ENCODE measurements at places on chromosomes 3 and 15.

DNA sequence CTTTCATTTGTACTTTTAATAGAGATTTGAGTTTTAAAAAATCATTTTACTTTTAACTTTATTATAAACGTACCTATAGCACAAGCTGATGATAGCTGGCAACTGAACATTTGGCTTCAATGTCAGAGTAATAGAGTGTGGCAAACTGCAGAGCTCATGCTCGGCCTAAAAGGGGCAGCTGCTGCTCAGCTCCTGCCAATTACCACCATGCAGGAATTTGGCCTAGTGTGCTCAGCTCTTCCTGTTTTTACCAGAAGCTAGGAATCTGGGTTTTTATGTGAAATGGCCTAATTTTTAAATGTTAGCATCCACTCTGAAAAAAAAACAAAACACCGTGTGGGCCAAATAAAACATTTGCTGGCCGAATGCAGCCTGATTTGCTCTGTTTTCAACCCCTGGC is 1.8 kb downstream of the IFT122 start:
- no peak for DNase-seq

DNA sequence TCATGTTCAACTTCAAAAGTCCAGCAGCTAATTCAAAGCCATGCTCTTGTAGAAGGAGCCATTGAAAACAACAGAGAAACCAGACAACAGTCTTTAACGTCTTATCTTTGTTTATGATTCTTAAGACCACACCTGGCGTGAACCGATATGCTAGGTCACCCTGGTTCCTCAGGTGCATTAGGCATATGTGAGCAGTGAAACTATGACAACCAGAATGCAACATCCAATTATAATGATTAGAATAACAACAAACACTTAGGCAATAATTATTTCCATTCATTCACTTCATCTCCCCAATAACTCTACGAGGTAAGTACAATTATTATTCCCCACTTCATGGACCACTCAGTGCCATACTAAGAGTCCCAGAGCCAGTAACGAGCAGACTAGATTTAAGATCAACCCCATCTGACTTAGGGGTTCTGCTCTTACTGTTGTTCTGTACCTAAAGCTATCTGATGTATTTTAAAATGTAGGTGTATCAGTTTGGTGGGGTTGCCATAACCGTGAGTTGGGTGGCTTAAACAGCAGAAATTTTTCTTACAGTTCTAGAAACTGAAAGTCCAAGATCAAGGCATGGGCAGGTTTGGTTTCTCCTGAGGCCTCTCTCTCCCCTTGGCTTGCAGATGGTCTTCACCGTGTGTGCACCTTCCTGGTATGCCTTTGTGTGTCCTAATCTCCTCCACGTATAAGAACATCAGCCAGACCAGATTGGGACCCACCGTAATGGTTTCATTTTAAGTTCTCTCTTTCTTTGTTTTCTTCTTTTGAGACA is 997.8 kb upstream of the CFAP20DC start:
- DNase-seq, result no peak

DNA sequence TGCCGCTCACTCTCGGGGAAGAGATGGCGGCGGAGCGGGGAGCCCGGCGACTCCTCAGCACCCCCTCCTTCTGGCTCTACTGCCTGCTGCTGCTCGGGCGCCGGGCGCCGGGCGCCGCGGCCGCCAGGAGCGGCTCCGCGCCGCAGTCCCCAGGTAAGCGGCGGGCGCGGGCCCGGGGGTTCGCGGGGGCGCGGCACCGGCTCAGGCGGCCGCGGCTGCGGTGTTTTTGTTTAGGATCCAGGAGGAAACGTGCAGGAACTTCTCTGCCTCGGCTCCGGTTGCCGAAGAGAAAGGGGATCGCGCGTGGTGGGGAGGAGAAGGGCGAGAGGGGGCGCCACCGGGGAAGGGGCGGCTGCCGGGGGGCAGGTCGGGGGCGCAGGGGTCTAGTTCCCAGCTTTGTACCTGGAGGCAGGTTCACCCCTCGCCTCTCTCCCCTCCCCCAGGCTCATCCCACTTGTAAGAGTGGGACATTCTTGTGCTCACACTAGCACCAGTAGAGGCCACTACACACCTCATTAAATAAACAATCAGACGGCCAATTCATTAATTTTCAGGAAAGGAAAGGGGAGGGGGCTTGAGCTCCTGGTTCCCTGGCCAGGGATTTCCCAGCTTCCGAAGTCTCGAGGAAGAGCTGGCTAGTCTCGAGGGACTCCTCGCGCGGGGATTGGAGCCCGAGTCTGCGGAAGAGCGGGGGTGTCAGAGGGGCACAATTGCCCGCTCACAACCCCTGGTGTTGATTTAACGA is 562 bp downstream of the NEO1 start:
- peak; percentile 2 for DNase-seq

DNA sequence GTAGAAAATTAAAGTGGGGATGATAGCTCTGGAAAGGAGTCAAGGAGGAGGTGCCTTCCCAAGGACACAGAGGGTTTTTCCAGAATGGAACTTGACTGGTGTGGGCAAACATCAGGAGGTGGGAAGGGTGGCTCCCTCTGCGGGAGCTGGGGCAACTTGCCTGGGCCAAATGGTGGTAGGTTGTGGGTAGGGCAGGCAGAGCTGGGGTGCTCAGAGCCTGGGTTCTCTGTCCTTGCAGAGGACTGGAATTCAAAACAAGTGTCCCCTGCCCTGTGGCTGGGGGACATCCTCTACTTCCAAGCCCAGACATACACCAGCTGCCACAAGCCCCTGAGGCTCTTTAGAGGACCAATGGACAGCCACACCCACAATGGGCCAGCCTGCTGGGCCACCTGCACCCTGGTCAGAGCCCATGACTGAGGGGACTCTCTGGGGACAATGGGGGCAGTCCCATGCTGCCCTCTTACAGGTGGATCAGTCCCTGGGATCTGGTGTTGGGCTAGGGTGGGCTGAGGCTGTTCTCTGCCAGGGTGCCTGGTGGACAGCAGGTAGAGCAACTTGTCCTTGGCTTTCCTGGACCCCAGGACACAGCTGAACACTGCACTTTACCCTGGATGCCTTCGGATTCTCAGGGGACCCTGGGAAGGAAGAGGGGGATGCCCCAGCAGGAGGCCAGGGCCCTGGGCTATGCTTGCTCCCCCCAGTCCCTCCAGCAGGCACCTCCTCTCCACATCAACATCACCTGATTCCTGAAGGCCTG is 38.6 kb upstream of the CSPG4 start:
- DNase-seq, result no peak

DNA sequence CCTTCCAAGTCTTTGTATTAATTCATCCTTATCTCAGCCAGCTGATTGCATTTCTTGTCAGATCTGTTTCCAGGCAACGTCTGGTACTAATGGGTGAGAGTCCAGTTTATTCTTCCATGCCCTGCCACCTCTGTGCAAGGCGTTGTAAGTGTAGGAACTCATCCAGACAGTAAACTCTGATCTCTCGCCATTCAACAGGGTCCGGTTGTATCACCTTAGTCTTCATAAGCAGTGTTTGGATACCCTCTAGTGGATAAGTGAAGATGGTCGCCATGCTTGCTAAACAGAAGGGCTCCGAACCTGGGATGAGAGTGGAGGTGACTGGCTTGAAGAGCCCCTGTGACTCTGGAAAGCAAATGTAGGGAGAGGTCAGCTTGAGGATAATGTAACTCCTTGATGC is 51.6 kb upstream of the CMTM7 start:
- DNase-seq, result no peak

- no peak for DNase-seq
These were observed 102.6 kb upstream of the PRR20G start for GRCh38 chr3:127390365-127391025.

DNA sequence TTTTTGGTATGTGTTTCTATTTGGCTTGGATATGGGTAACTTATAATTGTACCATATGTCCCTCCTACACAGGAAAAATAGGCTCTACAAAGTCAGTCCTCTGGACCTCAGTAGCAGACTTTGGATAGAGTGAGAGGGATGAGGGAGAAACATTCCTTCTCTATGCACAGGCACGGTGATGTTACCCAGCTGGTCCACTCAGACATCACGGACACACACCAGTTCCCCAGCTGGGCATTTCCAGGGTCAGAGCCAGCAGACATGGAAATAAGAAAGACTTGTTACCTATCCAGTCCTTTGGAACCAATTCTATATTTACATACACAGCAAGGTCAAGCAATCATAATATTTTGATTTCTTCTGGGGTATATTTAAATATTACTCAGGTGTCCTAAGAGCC is 433.1 kb upstream of the KCNMB2 start:
- no peak for DNase-seq

GRCh38 chr3:128267541-128267940 is 114.3 kb downstream of the EEFSEC start:
- no peak for DNase-seq

GRCh38 chr3:56919137-56919796 is 117.5 kb upstream of the ARHGEF3 start:
- no peak for DNase-seq

DNA sequence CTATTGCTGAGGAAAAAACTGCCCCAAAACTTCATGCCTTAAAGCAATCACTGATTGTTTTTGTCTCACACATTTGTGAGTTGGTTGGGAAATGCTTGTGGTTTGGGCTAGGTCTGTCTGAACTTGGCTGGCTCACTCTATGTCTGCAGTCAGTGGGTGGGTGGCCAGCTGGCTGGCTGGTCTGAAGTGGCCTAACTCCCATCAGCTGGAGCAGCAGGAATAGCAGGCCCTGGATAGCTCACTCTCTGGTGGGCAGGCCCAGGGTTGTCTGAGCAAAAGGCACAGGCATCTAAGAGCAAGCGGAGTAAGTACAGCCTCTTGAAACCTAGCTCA is 37.7 kb upstream of the PRR20G start:
- DNase-seq, result no peak

DNA sequence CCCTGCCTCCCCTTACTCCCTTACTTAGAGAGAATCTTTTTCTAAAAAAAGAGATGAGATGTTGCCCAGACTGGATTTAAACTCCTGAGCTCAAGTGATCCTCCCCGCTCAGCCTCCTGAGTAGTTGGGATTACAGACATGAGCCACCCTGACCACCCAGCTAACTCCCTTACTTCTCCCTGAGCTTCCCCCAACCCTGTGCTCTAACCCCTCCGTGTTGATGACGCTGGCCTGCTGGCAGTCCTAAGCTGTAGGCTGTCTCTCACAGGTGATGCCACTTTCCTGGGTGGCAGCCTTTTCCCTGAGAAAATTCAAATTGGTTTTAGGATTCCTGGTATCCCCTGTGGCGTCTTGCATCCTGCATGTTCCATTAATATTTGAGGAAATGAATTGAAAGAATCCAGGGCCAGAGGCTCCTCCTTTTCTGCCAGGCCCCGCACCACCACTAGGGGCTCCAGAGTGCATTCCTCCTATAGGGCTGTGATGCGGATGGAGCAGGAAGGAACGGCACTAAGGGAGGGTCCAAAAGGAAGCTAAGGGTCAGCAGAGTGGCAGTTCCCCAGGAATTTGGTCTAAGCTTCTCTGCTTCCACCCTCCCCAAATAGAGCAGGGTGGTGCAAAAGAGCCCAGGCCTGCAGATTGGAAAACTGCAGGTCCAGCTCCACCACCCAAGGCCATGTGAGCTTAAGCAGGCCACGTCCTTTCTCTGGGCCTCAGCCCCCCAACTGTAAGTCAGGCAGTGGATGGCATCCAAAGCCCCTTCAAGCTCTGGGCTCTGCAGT is 101.1 kb downstream of the DAPK2 start:
- peak; percentile 50 for DNase-seq

GRCh38 chr3:50204804-50205412 is at the start of gene SLC38A3:
Gene SLC38A3, plus strand, starts transcription at chr3:50205271. Its CDS starts 8,929 bp downstream, at chr3:50214200.
- DNase-seq, result no peak

DNA sequence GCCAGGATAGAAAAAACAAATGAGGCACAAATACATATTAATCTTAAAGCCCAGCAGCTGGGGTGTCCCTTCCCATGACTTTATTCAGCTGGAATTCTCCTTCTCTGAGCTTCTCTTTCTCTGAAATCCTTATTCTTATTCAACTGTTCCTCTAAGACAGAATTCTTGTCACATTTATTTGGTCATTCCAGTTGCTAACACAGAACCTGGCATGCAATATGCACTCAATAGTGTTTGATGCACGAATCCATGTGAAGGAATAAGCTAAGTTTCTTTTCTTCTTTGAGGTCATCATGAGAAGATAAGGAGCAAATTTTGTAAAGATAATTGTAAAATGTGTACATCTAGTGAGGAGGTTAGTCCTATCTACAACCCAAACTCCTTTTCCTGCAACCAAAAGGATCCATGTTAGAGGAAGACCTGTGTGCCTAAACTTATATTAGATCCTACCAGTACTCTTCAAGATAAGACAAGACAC is 154.2 kb upstream of the KCNMB2 start:
- no peak for DNase-seq

- no peak for DNase-seq
These were observed 116.1 kb downstream of the RAB11A start for GRCh38 chr15:65985387-65985786.

- DNase-seq, result no peak
These were observed 118.0 kb downstream of the SEC22A start for GRCh38 chr3:123319760-123320159.

DNA sequence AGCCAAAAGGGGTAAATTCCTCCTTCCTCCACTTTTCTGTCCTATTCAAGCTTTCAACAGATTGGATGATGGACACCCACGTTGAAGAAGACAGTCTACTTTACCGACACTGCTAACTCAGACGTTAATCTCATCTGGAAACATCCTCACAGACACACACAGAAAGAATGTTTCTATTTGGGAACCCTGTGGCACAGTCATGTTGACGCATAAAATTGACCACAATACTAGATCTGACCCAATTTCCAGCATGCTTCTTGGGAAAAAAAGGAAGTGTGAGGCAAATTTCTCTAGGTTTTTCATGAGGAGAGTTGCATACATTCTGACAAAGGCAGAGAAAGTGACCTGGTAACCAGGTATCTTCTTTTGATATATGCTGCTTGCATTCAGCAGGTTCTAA is 594.1 kb downstream of the FGF12 start:
- DNase-seq, result no peak

- DNase-seq, result no peak
These were observed 554.5 kb downstream of the ZIC1 start for GRCh38 chr3:147963711-147964110.

DNA sequence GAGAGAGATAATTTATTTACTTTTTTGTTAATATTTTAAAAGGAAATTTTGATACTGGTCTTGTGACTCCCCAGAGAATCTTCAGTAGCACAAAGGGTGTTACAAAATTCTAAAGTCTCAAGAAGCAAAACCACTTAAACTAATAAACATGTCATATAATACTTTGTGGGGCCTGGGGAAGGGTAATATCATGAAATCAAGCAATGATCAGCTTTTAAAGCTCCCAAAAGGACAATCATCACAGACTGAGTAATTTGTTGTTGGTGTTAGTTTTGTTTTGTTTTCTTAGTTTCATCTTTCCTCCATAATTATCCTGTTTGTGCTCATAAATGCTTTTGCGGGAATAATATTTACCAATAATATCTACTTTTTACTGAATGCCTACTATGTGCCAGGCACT is 55.0 kb downstream of the TMEM212 start:
- no peak for DNase-seq

GRCh38 chr3:171452328-171452727 is 7.9 kb downstream of the TNIK start:
- no peak for DNase-seq
